ENCODE measurements at places on chromosomes 12 and 14.

DNA sequence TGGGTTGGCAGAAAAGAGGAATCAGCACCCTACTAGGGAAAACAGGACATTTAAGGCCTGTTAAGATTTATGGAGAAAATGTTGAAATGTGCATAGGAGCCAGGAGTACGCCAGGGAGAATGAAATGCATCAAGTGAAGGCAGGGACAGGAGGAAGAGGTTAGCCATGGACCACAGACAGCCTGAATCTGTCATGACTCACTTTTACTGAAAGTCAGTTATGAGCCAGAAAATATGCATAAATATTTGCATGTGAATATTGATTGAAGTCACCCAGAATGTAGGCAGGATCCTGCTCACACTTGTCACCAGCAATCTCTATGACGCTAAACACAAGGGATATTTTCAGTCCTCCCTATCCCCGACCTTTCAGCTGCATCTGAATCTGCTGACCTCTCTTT is 25.1 kb upstream of the CDK17 start:
- DNase-seq, result no peak

DNA sequence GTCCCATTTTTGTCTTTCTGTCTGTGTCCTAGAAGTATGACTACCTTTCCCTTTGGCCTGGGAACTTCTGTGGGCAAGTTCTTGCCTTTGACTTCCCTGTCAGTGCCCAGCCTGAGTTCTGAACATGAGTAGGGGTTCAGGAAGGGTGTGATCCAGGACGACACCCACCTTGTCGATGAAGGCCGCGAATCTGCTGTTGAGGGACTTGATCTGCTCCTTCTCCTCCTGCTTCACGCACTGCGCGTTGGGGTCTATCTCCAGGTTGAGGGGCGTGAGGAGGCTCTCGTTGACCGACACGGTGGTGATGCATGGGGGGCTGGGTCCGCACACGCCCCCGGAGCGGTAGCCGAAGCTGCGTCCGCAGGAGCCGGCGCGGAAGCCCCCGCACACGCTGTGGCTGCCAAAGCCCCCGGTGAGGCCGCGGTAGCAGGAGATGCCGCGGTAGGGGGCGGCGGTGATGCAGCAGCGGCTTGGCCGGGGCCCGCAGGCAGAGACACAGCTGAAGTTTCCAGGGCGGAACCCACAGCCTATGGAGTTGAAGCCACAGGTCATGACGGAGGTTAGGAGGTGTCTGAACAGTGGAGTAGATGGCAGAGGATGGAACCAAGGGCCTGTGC is at the start of gene KRT83:
Gene KRT83 (minus strand): TSS at position 615 of the 617 bp plus-strand sequence. CDS start 63 bp downstream, at position 552.
- DNase-seq, result no peak

DNA sequence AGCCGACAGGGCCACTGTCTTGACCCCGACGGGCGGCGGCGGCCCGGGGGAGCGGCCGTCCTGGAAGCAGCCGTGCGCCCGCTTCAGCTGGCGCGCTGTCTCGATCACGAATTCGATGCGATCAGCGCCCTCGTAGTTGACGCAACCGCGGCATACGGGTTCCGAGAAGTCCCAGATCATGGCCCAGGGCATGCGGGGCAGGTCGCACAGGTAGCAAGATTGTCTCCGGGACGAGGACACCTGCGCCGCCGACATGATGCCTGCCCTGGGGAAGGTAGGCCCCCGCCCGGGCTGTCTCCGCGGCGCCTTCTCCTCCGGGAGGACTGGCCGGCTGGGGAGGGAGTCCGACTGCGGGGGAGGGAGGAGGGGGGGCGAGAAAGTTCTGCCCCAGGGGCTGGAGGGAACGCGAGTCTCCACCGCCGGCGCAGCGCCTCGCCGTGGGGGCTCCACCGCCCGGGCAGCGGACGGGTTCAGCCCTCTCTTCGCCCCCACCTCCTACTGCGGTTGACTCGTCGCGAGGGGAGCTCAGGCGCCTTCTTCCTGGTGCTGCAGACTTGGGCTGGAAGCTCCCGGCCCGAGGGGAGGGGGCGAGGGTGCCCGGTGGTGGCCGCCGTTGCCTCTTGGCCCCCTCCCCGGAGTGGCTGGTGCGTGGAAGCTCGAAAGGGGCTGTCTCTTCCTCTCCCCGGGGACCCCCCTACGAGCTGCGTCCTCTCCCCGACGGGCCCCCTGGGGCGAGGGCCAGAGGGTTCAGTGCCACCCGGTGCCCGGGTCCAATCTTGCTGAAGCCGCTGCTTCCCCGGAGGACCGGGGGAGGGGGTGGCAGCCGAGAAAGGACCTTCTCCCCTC is 747 bp downstream of the IRF2BPL start:
- DNase-seq, result peak; percentile 59

GRCh38 chr12:124147575-124147974 is 147.3 kb upstream of the RFLNA start:
- no peak for DNase-seq

GRCh38 chr14:95075789-95076188 is 81.5 kb downstream of the DICER1 start:
- no peak for DNase-seq

GRCh38 chr14:95235351-95235750 is 78.0 kb upstream of the DICER1 start:
- DNase-seq, result no peak

Measured in cerebellum (tissue), 4 donors.